NCI-H1436 (cell line): ENCODE measurements at places on chromosomes 4 and X.

GRCh38 chr4:140195806-140196205 lies 41.8 kb upstream of the MAML3 start:
- DNase-seq, result no peak

DNA sequence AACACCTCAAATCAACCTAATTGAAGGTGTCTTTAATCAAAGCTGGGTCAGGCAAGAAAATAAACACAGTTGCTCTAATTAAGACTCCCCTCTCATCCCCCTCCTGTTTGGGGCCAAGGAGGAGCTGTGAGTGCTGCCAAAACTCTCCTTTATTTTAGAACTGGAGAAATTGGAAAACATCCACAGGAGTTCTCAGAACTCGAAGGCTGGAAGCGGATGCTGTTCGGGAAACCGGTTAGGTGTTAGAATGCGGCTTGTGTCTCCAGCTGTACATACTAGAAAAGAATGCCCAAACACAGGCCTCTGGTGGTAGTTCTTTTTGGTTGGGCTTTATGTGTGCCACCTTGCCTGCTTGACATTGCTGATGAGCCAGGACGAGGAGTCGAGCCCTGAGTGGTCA lies 118.2 kb downstream of the GPR143 start:
- no peak for DNase-seq

- DNase-seq, result no peak
These were observed 31.1 kb downstream of the BMP15 start for GRCh38 chrX:50941638-50942037.

DNA sequence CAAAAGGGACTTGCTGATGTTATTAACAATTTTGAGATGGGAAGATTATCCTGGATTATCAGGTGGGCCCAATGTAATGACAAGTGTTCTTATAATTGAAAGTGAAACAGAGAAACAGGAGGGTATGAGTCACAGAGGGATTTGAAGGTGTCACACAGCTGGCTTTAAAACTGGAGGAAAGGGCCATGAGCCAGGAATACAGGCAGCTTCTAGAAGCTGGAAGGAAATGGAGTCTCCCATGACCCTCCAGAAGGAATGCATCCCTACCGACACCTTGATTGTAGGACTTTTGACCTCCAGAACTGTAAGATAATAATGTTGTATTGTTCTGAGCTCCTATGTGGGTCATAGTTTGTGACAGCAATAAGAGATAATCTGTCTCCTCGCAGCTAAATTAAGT lies 98.0 kb upstream of the STIM2 start:
- no peak for DNase-seq

DNA sequence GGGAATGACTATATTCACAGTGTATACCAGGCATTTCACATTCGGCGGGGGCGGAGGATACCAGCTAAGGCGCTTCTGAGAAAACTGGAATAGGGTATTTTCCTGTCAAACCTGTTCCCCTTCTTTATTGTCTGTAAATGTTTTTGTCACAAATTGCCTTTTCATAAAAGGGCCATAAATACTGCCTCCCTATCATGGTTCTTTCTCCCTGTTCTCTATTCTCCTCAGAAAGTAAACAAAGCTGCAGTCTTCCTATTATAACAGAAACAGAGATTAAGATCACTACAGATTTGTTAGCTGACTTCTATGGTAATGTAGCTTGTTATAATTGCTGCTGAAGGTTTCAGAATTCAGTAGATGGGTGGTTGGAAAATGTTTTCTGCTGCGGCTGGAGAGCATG lies 32.2 kb downstream of the MID2 start:
- no peak for DNase-seq

- no peak for DNase-seq
These were observed 72.3 kb downstream of the SLIT2 start for GRCh38 chr4:20323991-20324390.

DNA sequence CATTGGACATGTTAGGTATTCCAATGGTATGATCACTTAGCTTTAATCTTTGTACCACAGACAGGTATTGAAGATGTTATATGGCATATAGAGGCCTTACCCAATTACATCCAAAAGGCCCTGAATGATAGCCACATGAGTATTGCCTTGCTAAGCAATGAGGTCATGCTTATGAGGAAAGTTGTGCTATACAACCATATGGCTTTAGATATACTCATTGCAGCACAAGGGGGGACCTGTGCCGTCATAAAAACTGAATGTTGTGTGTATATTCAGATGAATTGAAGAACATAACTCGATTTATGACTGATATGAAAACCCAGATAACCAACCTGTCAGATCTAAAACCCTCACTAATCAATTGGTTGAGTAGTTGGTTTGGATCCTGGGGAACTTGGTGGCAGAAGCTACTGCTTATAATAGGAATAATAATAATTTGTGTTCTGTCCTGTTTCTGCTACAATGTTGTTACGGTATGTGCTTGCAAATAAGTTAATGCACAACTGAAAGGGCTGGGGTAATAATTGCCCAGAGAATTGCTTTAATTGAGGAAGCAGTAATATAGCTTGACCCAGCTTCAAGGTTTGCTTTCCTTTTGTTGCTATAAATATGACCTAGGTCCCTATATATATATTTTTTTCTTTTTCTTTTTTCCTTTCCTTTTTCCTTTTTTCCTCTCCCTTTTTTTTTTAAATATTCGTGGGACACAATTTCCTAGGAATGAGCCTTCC lies 21.5 kb upstream of the CSTF2 start:
- no peak for DNase-seq

DNA sequence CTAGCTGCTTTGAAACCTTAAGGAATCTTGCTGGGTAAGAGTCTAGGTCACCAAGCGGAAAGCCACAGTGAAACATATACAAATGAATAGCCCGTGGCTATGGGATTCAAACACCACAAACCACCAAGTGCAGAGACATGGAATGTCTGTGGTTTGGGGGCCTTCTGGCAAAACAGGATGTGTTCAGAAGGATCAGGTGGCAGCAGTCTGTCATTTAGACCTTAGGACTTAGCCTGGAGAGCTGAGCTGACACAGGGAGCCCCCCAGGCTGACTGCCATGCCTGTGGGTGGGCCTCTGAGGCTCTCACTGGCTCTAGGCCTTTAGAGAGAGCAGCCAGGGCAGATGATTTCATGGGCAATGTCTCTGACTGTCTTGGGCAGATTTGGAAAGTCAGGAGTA lies 225.6 kb downstream of the FBXW7 start:
- no peak for DNase-seq

GRCh38 chr4:75040703-75041102 lies 107.8 kb downstream of the PARM1 start:
- DNase-seq, result no peak

GRCh38 chr4:17740702-17741101 lies 40.7 kb downstream of the FAM184B start:
- DNase-seq, result no peak

DNA sequence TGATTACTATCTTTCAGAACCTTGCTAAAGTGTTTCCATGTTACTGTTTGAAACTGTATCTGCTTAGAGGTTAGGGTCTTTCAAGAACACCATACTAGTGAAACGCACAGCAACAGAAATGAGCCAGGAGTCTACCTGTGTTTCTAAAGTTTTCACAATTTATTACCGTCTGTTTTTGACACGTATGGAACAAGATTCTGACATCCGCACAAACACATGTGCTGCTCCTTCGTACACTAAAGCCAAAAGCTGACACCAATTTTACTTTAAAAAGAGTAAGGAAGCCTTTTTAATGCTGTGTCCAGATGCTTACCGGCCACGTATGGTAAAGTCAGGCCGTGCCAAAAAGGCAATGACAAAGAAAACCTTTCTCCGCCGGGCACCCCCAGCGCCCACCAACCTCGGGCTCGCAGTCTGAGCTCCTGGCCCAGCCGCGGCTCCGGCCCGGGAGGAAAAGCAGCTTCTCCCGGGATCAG lies 532 bp downstream of the RPS4X start:
- DNase-seq, result no peak

- DNase-seq, result no peak
These were observed 435.5 kb downstream of the GABRG1 start for GRCh38 chr4:45688341-45688740.

GRCh38 chr4:159395693-159396092 lies 292.8 kb downstream of the RAPGEF2 start:
- DNase-seq, result no peak
